ENCODE measurements at places on chromosomes 7 and 10.

DNA sequence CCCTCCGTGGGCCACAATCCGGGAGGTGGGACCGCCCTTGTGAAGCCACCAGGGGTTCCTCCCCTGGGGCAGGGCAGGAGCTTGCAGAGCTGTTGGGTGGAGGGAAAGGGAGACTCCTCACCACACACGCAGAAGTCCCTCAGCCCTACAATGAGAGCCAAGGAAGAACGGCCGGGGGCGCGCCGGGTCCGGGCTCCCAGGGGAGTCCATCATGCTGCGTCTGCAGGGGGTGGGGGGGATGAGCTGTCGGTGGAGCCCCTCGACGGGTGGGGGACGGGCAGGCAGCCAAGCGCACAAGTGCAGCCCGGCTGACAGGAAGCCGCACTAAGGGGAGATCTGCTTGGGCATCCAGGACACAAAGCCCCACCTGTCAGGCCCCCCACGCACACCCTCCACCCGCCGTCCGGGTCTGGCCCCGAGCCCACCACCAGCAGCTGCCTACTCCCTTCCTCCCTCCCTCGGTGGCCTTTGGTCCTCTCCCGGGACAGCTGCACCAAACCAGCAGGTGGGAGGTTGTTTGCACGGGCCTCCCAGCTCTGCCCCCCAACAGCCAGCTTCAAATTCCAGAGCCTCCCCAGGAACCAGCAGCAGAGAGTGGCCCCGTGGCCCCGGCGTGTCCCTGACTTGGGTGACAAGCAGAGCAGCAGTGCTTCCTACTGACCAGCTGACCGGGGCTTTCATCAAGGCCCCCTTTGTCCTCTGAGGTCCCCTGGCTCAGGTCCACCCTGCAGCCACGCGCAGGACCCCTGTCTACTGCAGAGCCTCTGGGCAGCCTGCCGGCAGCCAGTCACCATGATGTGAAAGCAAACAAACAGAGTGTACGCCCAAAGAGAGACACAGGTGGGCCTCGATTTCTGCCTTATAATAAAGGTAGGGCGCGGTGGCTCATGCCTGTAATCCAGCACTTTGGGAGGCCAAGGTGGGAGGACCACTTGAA, 50.3 kb downstream of the HIP1 start:
- no peak for DNase-seq

DNA sequence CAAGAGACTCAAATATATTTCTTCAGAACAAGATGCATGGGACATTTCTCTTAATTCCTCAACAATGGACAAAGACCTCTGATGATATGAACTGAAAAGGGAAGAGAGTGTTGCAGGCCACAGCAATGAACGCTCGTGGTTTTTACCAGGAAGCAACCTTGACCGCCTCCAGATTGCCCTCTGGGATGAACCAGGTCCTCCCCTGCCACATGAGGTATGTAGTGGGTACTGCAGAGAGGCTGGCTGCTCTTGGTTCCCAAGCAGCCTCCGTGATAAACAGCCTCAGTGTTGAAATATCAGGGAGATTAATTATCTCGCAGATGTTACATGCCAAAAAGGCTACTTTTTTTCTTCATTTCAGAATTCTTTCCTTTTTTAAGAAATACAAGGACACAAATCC, 338.8 kb downstream of the ELMO1 start:
- no peak for DNase-seq

- DNase-seq = no peak
Measured at GRCh38 chr10:79390551-79391229, 43.4 kb downstream of the PPIF start.

GRCh38 chr7:28758186-28758585, 199.9 kb downstream of the TRIL start:
- DNase-seq = no peak

DNA sequence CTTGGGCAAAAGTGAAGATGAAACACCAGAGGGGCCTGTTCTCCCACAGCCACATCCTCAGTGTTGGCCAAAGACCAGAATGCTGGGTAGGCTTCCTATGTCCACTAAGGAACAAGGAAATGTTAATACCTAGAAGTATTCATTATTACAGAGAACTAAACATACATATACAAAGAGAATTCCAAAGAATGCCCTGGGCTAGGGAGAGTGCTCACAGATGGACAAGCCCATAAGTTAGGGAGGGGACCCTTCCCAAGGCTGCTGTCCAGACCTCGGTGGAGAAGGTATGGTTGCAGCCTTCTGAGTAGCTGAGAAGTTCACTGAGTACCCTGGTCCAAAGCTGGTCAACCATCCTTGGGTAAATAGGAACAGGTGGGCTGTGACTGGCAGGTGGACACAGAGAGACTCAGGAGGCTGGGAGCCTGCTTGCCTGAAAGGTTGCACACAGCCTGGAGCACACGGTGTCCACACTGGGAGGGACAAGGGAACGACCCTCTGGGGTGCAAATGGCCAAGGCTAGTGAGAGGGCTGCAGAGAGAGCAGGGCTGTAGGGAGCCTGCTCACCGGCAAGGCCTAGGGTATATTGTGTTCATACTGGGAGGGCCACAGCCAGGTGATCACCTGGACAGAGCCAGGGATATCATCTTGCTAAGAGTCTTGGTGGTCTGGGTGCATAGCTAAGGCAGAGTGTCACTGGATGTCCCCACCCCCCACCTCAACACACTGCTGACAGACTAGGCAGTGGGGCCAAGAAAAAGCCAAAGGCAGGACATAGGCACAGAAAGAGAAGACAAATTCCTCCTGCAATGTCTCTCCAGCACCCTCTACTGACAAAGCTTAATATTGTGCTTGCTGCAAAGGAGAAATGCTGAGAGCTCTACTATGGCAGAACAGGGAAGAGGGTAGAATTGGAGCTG, 40.3 kb downstream of the CPVL start:
- no peak for DNase-seq

DNA sequence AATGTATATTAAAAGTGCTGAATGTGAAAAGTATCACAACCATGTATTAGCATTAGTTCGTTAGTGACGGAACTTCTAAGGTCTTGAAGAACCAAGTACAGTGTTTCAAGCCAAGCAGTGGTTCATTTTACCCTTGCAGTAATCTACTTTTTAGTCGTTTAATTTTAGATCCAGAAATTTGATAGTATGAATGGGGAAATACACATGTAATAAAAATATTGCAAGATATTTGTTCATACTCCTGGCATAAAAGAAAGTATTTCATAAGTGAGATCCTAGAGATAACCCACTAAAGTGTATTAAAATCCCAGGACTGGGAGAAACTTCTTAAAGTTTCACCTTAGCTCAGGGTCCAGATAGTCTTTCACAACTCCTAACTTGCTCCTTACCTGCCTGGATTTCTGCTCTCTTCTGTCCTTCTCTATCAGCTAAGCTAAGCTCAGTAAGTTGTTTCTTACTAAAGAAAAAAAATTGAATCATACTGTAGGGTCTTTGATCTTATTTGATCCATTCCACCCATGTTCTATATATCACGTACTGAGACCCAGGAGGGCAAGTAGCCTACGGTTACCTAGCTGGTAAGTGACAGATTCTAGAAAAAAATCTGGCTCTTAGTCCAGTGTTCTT, 1.5 kb downstream of the BCAP29 start:
- DNase-seq = no peak

DNA sequence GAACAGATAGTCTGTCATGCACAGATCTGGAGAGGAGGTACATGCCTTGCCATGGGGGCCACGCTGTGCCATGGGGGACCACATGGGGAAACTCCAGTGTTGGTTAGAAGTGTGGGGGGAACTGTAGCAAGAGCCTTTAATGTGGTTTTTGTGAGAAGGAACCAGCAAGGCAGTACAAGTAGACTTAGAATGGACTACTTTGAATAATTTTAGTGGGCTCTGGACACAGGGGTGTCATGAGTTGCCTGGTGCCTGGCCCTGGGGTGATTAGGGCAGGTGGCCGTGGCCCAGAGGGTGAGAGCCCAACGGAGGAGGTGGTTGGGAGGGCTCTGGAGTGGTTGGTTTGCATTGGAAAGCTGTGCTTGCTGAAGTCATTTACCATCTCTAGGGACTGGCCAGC, 77.2 kb downstream of the CXCL12 start:
- DNase-seq = no peak

GRCh38 chr10:83545901-83546391, 593.4 kb upstream of the GHITM start:
- DNase-seq = no peak

DNA sequence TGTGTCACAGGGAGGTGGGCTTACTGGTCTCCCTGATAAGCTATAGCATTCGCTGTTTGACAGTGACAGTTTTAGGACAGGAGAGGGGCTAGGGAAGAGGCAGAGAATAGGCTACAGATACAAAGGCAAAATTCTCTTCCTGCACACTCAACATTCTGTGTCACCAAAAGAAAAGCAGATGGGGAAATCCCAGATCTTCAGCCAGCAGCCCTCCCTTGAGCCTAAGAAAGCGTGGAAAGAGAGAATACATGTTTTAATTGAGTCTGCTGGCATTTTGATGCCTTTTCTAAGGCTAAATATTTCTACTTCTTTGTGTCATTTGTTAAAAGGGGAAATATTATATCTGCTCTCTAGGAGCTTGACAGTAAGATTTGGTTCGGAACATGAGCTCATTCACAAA, 247.0 kb downstream of the TRIL start:
- no peak for DNase-seq

GRCh38 chr10:49173201-49173772, 14.9 kb downstream of the TMEM273 start:
- DNase-seq = no peak

- no peak for DNase-seq
Measured at GRCh38 chr10:5343561-5343960, 21.2 kb upstream of the UCN3 start.

GRCh38 chr10:53930648-53931047, 870.4 kb downstream of the PCDH15 start:
- DNase-seq = no peak

GRCh38 chr7:25726781-25727311, 425.2 kb upstream of the NFE2L3 start:
- no peak for DNase-seq

- no peak for DNase-seq
Measured at GRCh38 chr10:86044029-86044428, 322.6 kb downstream of the GRID1 start.

- DNase-seq = no peak
Measured at GRCh38 chr7:148296994-148297644, 293.4 kb upstream of the C7orf33 start.

DNA sequence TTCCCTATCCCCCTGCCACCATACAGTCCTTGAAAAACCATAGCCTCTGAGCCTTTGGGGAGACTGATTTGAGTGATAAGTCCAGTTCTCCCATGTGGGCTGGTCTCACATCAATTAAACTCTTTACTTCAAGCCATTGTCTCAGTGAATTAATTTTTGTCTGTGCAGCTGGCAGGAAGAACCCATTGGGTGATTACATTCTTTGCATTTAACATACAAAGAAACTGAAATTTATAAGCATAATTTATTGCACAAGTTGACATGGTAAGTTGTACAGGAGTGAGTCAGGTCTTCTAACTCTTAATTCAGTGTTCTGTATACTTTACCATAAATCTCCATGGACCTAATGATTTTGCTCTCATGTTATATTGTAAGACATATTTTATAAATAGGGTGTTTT, 1613.0 kb upstream of the LRRTM3 start:
- no peak for DNase-seq

DNA sequence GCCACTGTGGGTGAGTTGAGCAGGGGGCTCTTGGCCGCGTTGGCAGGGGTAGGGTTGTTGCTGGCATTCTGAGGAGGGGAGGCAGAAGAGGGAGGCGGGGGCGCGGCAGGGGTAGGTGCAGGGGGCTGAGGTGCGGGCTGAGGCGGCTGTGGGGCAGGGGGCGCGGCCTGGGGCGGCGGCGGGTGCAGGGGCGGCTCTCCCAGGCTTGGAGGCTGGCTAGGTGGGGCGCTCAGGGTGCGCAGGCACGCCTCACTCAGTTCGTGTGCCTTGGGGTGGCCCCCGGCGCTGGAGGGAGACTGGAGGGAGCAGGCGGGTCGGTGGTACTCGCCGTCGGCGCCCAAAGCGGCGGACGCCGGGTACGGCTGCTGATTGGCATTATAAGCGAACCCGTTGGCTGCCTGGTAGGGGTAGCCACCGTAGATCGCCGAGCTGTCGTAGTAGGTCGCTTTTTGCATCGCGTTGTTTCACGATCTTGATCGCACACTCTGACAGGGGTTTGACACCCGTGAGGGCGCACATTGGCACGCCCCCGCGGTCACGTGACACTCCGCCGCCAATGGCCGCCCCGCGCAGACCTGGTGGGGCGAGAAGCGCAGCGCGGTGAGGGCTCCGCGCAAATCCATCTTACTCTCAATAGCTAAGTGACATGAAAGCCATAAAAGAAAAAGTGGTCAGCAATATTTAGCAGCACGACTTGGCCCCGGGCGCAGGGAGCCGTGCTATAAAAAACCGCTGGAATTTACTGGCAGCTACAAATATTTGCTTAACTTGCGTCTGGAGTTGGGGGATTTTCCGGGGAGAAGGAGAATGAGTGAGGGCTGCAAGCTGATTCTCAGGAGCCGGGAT, 7.9 kb upstream of the HOXA2 start:
- DNase-seq = no peak

DNA sequence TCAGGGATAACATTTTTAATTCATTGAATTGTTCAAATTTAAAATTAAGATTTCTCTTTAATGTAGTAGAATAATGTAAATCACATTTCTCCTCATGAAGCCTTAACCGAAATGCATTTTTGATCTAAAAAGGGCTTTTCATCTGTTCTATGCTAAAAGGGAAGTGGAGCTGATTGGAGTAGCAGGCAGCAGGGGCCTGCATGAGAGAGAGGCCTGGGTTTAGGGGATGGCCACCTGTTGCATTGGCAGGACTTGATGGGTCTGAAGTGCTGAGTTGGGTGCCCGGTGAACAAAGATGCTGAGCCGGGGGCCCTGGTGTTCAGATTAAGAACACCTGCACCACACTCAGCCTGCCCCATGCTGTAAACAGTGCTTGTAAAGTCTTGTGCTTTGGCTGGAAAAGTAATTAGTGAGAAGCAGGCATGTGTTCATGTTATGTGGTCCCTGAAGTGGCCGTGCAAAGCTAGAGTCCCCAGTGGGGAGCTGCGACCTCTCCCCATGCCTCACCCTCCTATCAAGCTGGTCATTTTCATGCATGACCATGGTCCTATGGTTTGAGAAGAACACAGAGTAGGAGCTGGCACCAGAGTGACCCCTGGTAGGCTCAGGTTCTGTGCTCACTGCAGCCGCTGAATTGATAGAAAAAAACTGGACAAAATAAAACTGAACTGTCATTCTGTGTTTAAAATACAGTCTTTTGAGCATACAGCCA, 124.3 kb downstream of the ADCY1 start:
- DNase-seq = no peak

GRCh38 chr10:114987995-114988394, 50.0 kb downstream of the TRUB1 start:
- no peak for DNase-seq

GRCh38 chr7:157874870-157875229, 538.0 kb downstream of the DNAJB6 start:
- DNase-seq = no peak

- DNase-seq = no peak
Measured at GRCh38 chr10:100725869-100726426, 19.4 kb upstream of the PAX2 start.

- DNase-seq = no peak
Measured at GRCh38 chr7:121107923-121108498, 119.5 kb downstream of the CPED1 start.
